ENCODE measurements at places on chromosomes 4 and X.

DNA sequence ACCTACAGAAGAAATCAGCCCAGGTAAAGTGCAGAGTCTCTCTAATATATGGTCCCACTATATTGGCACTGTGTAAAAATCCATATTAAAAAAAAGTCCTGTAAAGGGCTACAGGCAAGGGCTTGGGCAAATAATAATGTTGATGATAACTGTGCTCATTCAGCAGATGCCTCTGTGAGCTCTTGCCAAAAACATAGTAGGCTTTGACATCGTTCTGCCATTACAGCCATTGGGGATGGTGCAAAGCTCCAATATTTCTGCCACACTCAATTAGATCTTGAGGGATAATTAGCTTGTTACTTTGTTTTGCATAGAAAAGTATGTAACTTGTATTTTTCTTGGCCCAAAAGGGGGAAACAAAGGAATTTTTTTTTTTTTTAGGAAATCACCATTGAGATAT lies 645.5 kb upstream of the FAM241A start:
- DNase-seq, result no peak

DNA sequence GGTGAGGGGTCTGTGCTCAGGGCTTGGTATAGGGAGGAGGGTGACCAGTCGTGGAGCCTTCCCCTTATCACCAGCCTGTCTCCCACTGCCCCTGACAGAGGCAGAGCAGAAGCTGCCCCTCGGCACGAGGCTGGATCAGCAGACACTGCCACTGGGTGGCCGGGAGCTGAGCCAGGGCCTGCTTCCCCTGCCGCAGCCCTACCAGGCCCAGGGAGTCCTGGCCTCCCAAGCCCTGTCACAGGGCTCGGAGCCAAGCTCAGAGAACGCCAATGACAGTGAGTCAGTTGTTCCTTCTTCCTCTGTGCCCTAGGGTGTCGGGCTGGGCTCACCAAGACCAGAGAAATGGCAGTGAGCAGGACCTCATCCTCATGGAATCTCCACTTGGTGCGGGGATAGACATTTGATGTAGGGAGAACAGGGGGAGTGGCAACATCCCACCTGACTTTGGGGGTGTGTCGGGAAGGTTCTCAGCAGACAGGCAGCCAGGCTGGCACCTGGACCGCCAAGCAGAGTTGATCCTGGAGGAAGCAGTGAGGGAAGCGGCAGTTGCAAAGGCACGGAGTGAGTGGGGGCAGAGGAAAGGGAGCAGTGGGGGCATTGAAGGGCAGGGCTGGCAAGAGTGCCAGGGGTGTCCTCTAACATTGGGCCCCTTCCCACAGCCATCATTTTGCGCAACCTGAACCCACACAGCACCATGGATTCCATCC lies 14.3 kb upstream of the UBA1 start:
- no peak for DNase-seq

GRCh38 chrX:41475591-41476241 lies 28.6 kb downstream of the NYX start:
- no peak for DNase-seq

DNA sequence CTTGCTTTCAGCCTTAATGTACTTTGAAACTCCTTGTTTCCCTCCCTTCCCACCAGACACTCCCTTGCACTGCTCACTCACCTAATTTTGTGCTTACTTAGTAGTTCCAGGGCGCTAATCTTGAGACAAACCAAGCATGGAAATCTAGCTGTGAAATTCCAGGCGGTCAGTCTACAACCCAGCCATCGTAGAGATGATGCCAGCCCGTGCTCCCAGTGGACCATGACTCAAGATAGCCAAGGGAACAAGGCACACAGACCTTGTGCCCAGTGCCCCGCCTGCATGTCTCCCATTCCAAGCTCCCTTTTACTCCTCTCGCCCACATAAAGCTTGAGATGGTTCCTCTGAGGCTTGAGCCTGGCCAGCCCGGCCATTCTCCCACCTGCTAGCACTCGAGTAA lies 11.1 kb downstream of the TREX2 start:
- DNase-seq, result no peak

DNA sequence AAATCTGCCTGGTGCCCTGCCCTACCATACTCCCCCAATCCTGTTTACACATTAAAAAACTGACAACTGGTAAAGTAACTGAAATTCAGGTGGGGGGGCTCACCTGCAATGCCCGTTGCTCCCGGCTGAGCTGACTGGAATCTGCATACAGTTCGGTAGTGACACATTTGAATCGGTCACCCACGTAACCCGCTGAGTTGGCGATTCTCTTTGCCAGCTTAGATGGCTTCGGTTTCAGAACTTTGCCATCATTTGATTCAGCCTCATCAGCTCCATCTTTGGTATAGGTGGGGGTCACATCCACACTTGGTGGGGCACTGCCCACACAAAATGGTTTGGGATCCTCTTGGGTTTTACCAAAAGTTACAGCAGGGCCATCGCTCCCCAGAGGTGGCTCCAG lies 25.5 kb downstream of the BCOR start:
- no peak for DNase-seq

DNA sequence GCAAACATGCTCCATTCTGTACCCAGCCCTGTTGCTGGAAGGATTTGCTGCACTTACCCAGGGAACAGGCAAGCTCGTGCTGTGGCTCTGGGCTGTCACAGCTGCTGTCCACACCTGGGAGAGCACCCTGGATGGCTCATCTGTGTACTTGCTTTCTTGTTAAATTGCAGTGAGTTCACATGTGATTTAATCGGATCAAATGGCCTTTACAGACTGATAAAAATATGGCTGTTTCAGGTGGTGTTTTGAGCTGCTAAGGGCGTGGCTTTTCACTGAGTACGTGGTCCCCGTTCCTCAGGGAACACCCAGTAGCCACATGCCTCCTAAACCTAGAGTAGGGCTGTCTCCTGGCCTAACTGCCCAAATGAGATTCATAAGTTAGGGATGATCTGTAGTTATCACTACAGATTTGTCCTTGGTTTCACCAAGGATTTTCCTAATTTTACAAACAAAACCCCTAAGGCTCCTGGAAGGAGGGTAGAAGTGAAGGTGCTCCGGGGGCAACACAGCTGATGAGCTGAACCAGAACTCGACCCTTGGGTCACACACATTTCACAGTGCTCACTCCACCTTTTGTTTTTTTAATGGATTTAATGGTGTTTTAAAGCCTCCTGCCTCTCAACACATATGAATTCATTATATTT lies 13.7 kb downstream of the KLKB1 start:
- no peak for DNase-seq

GRCh38 chr4:26288355-26288909 lies 32.4 kb upstream of the RBPJ start:
- DNase-seq, result no peak
